ENCODE measurements at places on chromosomes 12 and 14. TPM values are rescaled to one million over a fixed set of nuclear protein-coding genes. Genes with fewer than 3 reads are reported as not detected.

TMEM30B gene
- 0.16 TPM for total RNA-seq

SMCO2 gene
- not detected for total RNA-seq

FGF23 gene
- not detected for total RNA-seq

WNT1 gene
- total RNA-seq, result not detected

CLEC4C gene
- not detected for total RNA-seq

AGAP2 gene
- 9.8 TPM for total RNA-seq

- DNase-seq, result no peak
Observed at GRCh38 chr14:99744873-99745224, 48.4 kb upstream of the EML1 start.

- no peak for DNase-seq
Observed at GRCh38 chr12:89693639-89694202, 14.9 kb downstream of the ATP2B1 start.

- DNase-seq, result no peak
Observed at GRCh38 chr14:85542623-85543022, 12.7 kb downstream of the FLRT2 start.

DNA sequence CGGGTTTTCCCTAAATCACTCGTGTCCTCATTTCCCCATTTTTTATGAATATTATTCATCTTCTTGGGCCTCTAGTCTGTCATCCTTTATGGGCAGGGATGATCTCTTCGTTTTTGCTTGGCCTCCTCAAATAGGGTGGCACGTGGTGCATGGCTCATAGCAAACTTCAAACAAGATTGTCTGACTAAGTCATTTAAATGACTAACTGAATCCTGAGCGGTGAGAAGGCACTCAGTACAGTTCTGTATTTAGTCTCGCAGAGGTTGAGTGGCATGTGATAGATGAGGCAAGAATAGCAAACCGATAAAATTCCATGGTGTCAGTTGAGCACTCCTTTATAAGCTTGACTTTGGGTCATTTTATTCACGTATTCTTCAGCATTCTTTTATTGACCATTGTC, 5.7 kb upstream of the JDP2 start:
- peak; percentile 71 for DNase-seq

GRCh38 chr14:89303456-89304435, 113.3 kb downstream of the FOXN3 start:
- peak; percentile 90 for DNase-seq

DNA sequence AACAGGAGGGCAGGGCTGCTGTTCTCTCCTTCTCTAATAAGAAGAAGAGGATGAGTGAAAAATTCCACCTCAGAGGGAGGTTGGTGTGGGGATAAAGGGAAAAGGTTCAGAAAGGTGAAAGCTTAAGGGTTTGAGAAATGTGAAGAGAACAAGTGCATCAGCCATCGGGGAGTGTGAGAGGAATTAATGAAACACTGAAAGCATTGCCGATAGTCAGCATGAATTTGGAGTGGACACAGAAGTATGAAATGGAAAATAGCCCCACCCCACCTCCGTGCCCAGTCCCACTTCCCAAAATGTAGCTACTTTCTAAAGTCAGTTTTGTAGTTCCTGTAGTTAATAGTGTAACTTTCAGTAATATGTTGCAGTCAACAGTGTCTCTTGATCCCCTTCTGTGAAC, 33.4 kb downstream of the DIP2B start:
- DNase-seq, result no peak

- DNase-seq, result no peak
Observed at GRCh38 chr14:24712909-24713308, 78.9 kb upstream of the GZMB start.

DNA sequence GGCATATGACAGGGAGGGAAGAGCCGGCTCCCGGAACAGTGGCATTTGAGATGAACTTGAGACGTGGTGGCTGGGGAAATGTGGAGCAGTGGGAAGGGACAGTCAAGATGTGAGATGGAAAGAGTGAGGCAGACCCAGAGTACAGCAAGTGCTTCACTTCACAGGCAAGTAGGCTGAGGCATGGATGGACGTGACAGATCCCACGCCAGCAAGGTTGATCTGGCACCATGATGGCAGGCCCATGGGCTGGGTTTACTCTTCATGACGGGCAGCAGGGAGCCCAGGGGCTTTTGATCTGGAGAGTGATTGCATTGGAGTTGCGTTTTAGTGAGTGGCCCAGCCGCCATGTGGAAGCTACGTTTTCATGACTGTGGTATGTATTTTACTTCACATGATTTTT, 17.9 kb upstream of the EML1 start:
- no peak for DNase-seq

DNA sequence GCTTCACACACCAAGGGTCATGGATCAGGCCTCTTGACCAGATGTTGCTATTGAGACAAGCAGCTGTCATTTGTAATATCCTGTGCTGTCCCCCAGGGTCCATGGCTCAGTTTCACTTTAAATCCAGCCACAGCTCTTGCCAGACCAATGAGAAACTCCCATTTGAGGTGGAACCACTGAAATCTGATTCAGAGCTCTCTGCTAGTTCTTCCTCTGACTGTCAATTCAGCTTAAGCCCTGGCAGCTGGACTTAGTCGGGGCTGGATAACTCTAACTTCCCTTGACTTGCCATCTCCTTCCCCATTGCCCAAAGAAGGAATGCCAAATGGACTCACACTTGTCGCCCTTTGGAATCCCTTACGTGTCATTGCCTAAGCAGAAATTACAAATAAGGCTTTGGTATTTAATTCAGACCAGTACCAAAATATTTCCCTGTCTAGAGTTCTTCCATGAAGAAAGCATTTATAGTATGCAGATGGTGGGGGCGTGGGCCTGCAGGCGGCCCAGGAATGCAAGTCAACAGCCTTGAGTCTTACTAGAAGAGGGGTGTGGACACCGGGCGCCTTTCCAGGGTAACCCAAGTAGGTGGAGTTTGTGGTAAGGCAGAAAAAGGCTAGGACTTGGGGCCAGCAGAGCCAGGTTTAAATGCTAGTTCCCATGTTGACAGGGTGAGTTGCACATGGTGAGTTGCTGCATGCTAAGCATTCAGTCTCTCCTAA, 96.9 kb upstream of the TMPO start:
- peak; percentile 99 for DNase-seq

DNA sequence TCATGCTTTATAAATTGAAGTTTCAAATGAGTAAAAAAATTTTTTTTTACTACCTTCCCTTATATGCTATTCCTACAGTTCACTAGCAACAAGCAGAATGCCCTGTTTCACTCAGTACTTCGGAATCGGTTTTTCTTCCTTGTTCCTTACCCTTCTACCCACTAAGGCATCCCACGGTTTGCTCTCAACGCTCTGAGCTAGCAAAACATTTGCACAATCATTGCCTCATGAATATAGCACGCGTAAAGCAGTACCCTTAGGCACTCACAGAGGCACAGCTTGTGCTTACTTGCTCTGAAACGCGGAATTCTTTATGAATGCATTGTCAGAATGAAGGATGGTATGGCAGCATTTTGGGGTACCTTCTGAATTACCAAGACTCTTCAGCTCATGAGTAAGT, 45.0 kb downstream of the PPP1R13B start:
- no peak for DNase-seq

GRCh38 chr14:81028461-81028860, 73.0 kb downstream of the TSHR start:
- DNase-seq, result no peak

GRCh38 chr14:37434867-37435266, 160.2 kb downstream of the FOXA1 start:
- no peak for DNase-seq

DNA sequence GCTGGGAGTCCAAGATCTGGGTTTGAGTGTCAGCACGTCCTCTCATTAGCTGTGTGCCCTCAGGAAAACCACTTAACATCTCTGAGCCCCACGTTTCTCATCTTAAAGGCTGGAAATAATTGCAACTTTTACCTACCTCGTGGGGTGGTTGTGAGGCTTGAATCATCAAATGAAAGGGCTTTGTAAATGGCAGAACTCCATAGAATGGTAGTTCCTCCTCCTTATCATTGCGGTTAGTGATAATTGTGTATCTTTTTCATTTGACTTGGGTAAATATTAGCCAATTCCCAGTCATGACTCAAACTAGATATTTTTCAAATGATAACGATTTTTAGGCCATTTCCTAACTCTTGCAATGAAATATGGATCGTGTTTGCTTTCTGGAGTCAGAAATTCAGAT, 205.5 kb downstream of the CHST11 start:
- no peak for DNase-seq

DNA sequence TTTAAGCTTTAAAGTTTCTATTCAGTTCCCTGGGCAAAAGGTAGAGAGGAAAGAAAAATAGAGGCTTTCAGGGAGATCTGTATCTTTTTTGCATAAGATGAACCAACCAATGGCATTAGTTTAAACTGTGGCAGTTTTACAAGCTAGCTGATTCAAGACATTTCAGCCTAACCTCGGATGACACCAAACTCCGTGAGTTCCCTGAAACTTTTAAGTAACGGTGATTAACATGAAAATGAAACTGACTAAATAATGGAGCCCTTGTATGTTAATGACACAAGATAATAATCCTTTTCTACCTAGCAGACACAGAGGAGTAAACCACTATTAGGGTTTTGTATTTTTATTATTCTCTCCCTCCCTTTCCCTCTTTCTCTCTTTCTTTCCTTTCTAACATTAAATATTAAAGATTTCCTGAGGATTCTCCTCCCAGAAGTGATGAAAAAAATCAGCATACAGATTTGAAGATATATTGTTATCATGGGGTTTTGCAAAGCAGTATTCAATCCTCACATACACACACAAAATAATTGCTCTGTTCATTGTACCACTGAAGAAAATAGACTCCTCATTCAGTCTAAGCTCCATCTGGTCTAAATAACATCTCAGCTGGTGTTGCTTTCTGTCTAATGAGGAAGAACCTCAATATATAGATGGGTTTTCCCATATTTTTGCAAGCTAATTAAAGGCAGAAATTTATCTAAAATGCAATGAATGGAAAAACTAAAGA, 483.8 kb downstream of the NOVA1 start:
- no peak for DNase-seq

- no peak for DNase-seq
Observed at GRCh38 chr12:14390870-14391530, 25.5 kb downstream of the ATF7IP start.

DNA sequence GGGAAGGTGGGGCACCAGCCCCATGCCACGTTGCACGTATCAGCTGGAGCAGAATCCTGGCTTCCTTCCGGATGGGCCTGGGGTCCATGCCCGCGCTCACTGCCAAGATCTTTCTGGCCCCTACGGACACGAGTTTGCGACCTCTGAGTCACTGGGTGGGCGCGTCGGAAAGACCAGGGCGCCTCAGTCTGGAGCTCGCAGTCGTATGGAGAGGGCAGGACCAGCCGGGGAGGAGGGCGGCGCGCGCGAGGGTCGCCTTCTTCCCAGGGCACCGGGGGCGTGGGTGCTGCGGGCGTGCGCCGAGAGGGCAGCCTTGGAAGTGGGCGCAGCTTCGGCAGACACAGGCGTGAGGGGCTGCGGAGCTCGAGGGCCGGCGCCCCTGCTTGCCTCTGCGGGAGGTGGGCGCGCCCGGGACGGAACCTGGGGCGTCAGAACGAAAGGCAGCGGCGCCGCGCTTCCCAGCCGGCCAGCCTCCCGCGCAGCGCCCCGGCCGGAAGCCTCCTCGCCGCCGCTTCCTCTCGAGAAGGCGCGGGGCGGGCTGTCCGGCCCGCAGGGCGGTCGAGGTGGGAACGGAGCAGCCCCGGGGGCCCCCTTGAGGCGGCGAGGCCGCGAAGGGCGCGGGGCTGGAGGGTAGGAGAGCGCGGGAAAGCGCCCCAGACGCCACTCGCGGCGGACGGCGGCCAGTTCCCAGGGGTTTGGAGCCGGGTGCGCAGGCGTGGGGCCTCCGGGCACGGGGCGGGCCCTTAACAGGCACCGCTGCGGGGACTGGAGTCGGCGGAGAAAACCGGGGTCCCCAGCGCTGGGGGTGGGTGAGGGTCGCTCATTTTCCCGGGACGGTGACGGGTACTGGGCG, at the start of gene ARL6IP4:
ARL6IP4 (plus strand) TSS at position 499 of the 853 bp plus-strand sequence. CDS start 459 bp downstream, outside the sequence.
- peak; percentile 69 for DNase-seq

DNA sequence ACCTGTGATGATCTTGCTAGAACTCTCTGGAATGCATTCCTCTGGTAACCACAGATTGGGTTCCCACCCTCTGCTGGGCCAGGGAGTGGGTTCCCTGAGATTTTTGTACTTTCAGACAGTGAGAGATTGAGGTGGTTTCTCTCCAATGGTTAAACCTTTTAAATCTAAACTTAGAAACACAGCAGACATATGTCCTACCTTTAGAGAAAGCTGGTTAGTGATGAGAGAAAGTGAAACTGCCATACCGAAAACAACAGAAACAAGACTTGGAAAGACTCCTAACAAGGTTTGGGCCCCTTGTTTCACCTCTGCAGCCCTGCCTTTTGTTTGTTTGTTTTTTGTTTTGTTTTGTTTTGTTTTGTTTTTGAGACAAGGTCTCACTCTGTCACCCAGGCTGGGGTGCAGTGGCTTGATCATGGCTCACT, 9.7 kb upstream of the SGPP1 start:
- DNase-seq, result no peak

GRCh38 chr12:99195474-99195873, 452.1 kb upstream of the GARIN6 start:
- no peak for DNase-seq

Measured in myocyte (in vitro differentiated cells).